NCI-H2081 treated with DMSO at 0.1 percent for 48 hours (cell line): ENCODE measurements at places on chromosomes 3 and 15.

GRCh38 chr3:175150812-175151401 lies 291.8 kb downstream of the NAALADL2 start:
- DNase-seq = peak; percentile 95

DNA sequence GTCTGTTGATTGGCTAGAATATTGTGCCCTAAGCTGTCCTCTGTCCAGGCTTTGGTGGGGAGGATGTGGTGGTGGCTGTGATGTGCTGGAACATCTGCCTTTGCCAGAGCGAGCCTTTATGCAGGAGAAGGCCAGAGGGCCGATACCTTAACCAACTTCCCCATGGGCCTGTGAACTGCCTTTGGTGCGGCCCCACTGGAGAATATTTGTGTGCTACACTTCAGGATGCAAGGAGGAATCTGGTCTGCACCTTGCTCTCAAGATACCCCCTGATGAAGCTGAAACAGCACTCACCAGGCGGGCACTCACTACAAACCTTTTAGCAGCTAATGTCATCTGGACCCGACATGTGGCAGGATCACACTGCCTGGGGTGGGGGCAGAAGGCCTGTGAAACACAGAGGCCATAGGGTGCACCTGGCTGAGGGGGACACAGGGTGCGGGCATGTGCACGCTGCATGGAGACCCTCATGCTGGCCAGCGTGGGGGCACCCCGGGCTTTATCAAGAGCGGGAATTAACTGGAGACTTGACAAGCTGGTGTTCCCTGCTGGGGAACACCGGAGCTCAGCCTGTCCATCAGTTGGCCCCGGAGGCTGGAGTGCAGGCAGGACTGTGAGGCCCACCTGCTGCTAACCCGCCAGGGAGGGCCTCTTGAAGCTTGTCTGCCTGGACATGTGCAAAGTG lies 16.4 kb downstream of the PRR23E start:
- no peak for DNase-seq

- no peak for DNase-seq
These were observed 54.0 kb downstream of the DUT start for GRCh38 chr15:48385031-48385830.

DNA sequence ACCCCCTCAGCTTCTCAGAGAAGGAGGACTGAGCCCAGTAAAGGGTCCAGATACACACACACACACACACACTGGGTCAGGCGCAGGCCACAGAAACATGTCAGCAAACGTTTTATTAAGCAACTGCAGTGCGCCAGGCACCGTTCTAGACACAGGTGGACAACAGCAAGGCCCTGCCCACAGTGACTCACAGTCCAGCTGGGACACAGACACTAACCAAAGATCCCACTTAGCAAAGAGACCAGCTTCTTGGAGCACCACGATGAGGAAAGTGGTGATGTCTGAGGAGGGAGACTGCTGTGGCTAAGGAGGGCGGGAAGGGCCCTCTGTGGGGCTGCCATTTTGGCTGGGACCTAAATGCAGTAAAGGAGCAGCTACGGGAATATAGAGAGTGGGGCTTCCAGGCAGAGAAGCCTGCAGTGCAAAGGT lies 2.8 kb upstream of the VILL start:
- no peak for DNase-seq

- DNase-seq = peak; percentile 21
These were observed 462.1 kb downstream of the MFSD1 start for GRCh38 chr3:159263750-159264553.

- DNase-seq = no peak
These were observed 754.1 kb downstream of the GRM7 start for GRCh38 chr3:7615043-7615442.

GRCh38 chr15:68550498-68551295 lies 28.1 kb upstream of the CORO2B start:
- no peak for DNase-seq

DNA sequence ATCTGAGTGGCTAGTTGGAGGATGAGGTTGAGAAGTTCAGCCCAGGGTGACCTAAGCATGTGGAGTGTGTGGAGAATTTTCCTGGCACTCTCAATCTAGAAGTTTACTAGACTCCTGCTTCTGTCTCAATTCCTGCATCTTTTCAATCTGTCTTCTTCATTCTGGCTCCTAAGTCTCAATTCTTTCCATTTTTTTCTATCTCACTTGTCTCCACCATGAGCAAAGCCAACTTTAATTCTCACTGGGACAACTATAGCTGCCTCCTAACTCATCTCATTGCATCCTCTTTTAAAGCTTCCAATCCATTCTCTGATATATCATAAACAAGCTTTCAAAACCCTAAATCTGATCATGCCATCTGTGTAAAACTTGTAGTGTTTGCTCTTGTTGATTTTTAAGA lies 569.3 kb downstream of the NAALADL2 start:
- no peak for DNase-seq

DNA sequence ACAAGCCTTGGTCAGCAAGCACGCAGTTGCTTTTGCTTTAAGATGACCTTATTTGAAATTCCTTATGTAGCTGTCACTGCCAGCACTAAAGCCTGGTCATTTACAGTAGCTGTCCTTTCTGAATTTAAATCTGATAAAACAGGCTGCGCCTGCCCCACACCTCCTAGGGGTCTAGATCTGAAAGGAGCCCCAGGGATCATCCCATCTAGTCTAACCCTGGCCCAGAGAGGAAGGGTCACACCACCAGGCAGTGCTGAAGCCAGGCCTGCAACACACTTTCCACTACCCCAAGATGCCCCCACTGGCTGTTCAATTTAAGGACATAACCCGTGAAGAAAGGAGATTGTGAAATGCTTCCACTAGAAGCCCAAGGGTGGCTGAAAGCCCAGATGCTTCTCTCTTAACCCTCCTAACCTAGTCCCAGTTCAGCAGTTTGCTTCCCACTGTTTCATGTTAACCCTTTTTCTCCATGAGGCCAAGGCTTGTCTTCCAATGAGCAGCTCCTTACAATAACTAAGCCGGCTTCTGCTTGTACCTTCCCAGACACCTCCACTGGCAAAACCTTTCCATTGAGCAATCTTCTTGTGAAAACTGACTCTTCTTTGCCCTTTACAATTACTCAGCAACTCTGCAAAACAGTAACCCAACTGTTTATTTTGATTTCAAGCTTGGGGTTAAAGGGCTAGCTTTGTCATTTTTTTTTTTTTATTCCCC lies 198.9 kb upstream of the LPP start:
- DNase-seq = no peak

DNA sequence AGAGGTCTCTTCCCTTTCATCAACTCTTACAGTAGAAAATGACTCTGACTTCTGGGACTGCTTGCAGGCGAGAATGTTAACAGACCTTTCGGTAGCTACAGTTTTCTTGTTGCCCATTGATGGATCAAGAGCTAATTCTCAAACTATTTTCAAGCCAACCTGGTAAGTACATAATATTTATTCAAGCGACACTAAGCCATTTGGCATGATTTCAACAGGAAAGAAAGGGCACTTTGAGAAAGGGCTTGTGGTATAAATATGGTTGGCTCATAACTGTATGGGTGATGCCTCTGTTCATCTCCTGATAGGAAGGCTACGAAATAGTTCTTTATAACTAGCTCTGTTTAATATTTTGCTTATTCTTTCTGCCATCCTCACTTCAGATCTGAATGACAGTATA lies 196.2 kb upstream of the CNTN4 start:
- no peak for DNase-seq

DNA sequence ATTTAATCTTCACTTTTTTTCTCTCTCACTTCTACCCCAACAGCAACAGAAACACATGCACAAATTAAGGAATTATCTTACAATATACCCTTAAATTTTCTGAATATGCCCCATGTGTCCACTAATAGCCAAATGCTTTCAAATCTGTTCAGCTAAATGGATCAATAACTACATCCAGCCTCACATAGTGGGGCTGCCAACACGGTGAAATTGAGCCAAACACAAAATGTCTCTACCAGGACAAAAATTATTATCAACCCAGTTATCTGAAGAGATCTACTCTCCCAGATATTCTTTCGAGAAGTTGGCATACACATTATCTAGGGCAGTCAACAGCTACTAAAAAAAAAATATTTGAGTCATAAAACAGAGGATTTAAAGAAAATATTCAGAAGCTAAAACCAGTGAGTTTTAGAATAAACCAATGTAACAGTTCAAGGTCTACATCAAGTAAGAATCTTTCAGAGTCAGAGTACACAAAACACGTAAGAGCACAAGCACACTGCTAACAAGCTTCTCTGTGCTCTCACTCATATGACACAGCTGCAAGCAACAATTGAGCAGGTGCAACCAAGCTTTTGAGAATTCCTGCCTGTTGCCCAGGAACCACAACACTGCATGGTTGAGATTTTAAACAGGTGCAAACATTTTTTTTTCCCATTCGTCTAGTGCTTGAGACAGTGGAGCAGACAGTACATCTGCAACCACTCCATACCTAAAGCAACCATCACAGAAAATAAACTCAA lies 247.7 kb downstream of the ZBTB20 start:
- DNase-seq = peak; percentile 94

GRCh38 chr3:140152851-140153639 lies 218.1 kb downstream of the CLSTN2 start:
- DNase-seq = no peak

- DNase-seq = no peak
These were observed 17.6 kb downstream of the TATDN2 start for GRCh38 chr3:10265833-10266232.

DNA sequence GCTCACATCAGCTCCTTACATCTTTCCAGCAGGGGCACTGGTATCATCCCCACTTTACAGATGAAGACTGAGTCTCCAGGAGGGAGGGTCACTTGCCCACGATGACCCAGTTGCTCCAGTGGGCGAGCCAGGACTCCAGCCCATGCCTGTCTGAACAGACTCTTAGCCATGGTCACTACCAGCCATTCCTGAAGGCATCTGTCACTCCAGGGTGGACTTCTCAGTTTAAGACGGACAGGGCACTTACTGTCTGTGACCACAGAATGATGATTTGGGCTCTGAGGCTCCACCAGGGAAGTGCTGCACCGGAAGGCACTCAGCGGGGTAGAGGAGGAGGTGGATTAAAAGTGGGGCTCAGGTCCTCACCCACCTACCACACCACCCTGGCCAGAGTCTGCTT lies 104.0 kb upstream of the SLC6A6 start:
- no peak for DNase-seq

DNA sequence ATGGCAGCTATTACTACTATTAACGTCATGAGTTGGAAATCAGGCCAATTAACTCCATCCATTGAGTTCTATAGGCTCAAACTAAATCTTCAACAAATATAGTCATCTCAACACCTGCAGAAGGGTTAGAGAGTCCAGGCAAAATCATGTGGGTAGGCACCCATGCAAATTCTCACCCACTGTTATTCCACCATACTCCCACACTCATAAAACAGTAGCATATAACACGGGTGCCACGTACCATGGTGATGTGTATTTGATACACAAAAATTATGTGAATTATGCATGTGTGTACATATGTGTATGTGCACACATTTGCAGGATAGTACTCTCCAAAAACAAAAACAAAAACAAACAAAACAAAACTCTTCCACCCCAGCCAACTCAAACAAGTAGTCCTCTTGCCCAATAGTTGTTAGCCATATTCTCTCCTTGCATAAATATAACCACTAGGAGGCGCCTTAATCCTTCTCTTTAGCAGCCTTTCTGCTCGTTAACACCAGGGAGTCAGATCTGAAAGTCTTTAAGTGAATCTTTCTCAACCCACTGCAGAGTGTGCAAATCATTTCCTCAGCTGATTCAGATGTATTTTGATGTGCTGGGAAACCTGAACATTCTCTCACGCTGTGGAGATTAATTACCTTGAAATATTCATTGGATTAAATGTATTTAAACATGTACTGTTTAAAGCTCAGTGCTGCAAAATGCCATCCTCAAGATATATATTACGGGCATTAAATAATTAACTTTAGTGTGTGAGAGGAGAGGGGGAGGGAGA lies 38.0 kb upstream of the COPB2 start:
- peak; percentile 86 for DNase-seq

DNA sequence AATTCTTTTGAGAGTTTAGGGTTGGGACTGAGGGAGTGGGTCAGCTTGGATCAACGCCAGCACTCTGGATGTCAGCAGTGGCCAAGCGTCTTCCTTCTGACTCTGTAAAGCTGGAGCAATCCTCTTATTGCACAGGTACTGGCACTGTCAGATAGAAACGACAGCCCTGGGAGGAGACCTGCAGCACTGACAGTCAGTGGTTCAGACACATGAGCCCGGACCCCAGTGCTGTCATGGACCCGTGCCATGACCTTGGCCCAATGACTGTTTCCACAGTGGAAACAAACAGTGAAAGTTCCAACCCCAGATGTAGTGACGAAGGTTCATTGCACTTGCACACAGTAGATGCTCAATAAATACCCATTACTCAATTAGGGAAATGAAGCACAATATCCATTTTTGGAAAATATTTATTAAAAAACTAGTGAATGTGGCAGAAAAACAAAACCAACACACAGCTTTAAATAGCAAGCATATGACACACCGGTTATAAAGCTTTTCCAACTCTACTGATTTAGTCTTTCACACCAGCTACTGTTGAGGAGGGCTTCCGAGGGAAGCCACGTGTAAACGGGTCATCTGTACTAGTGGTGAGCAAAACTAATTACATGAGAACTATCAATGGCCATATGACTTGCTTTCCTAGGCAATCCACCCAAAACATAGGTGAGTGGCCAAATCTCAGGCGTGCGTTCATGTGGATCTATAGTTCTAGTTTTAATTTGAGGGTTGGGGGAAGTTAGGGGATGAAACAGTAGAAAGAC lies 22.1 kb downstream of the SIAH2 start:
- no peak for DNase-seq

- DNase-seq = no peak
These were observed 30.8 kb upstream of the GOLGA6L9 start for GRCh38 chr15:82398785-82399184.

- no peak for DNase-seq
These were observed 48.2 kb downstream of the C3orf85 start for GRCh38 chr3:109184726-109185125.

DNA sequence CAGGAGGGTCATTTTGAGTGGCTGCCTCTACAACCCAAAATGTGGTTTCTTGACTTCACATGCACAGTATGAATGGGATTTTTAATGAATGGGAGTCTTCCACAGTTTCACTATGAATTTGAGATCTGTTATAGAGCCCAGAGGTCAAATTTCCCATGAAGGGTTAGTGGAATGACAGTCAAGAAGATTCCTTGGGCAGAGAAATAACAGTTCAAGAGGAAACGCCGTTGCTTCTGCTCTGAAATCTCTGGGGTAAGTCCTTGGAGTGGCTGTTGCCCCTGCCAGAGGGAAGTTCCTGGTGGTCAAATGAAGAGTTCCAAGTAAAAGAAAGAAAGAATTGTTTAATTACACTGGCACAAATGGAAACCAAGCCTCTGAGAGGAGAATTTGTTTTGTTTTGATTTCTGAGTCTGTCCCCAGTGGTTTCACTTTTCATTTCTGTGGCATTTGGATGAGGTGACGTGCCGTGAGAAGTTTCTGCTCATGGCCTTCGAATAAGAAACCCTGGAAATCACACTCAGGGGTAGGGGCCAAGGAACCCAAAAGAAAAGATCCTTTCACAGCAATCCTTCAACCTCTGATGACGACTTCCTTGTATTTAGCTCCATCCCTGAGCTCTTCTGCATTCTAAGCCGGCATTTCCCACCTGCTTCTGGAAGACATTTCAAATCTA lies 77.5 kb upstream of the IL12A start:
- DNase-seq = no peak
